ENCODE measurements at places on chromosomes 2 and 18.

DNA sequence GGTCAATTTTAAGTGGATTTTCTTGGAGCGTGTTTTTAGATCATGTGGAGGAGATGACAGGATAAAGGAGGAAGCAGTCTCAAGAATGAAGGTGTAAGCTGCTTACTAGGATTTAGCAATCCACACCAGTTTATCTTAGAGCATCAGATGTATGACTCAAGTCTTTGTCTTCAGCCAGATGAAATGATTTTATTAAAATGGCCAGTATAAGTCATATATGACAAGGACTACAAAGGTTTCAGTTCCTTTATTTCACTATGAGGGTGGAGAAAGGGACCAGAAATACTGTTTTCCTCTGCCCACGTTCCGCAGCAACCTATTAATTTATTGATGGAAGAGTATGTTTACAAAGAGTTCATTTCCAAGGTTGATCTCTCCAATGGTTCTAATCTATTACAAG is 970.5 kb upstream of the SLC39A10 start:
- no peak for DNase-seq

DNA sequence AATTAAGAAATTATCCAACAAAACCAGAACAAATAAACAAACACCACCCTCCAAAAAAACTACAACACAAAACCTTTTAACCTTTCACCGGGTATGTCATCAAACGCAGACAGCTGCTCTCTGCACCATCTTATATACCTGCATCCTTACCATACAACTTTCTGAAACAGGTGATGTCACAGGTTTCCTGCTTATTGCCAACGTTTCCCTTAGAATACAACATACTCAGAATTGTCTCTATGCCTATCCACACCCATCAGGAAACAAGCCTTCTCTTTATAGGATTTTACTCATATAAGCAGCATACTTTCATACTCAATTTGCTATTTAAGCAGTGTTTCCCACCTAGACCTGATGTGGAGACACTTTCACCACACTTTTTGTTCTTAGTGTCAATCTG is 181.0 kb downstream of the DYM start:
- DNase-seq, result no peak

GRCh38 chr2:217736776-217737550 is 265.8 kb downstream of the TNS1 start:
- no peak for DNase-seq

GRCh38 chr2:200736646-200737274 is 75.0 kb upstream of the BZW1 start:
- DNase-seq, result no peak

DNA sequence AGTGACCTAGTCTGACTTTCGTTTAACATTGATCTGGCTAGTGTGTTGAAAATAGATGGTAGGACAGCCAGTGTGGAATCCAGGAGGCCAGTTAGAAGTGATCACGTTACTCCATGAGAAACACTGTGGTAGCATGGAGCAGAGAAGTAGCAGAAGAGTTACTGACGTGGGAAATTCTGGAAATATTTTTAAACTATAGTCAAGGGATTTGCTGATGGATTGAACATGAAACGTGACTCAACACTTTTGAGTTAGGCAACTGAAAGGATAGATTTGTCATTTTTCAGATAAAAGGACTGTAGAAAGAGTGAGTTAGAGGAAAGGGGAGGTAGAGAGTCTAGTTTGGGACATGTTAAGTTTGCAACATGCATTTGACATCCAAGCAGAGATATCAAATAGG is 130.4 kb downstream of the IRS1 start:
- no peak for DNase-seq

DNA sequence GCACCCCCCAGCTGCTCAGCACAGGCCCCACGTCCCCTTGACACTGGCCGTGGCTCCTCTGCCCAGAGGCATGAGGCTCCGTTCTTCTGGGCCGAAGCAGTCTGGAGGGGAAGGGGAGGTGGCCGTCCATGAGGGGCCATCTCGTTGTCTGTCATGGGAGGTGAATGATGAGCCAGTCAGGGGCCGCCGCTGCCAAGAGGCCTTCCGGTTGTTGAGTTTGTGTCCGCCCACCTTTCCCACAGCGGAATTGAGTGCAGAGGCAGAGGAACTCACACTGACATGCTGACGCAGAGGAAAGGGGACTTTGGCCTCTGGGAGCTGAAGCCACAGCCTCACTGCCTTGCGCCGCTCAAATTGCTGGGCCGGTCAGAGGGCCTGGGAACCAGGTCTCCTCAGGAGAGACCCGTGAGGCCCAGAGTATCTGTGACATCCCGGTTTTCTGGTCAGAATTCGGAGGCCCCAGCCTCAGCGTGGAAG is 268.4 kb downstream of the ATAD2B start:
- DNase-seq, result no peak

GRCh38 chr2:1101011-1101782 is 150.5 kb downstream of the SNTG2 start:
- no peak for DNase-seq

GRCh38 chr2:136439064-136439676 is 321.2 kb upstream of the CXCR4 start:
- no peak for DNase-seq

DNA sequence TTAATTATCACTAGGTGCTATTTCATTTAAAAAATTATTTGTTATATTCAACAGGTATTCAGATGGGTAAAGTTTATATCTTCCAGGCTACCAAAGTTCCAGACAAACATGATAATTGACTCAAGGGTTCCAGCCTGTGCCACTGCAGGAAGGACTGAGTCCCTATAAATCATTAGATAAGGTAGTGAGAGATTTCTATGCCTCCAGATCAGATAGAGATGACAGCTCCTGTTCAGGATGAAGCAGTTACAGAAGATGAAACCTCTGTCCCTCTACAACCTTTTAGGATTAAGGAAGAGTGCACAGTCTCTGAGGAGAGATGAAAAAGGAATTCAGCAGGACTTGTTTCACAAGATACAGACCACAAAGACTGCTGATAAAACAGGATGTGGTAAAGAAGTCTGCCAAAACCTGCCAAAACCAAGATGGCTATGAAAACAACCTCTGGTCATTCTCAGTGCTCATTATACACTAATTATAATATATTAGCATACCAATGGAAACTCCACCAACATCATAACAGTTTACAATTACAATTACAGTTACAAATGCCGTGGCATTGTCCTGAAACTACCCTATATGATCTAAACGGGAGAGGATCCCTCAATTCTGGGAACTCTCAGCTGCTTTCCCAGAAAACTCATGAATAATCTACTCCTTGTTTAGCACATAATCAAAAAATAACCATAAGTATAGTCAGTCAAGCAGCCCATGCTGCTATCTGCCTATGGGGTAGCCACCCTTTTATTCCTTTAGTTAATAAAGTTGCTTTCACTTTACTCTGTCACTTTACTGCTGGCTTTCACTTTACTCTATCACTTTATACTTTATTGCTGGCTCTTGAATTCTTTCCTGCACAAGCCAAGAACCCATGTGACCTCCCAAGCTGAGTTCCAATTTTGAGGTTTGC is 288.5 kb downstream of the PDE11A start:
- peak; percentile 22 for DNase-seq

DNA sequence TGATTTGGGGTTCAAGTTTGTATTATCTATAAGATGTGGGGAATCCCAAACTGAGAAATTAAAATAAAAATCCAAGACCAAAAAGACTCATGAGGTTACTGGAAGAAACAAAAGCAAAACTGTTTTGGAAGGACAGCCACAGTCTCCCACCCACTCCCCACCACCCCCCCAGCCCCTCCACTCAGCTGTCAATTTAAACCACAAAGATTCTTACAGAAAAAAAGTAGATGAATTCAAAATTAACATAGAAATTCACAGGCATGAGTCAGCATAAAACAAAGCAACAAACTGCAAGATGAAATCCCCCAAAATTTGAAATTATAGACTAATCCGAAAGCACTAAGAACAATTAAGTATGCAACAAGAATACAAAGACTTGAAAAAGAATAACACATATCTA is 12.1 kb downstream of the MAP4K3 start:
- DNase-seq, result no peak

DNA sequence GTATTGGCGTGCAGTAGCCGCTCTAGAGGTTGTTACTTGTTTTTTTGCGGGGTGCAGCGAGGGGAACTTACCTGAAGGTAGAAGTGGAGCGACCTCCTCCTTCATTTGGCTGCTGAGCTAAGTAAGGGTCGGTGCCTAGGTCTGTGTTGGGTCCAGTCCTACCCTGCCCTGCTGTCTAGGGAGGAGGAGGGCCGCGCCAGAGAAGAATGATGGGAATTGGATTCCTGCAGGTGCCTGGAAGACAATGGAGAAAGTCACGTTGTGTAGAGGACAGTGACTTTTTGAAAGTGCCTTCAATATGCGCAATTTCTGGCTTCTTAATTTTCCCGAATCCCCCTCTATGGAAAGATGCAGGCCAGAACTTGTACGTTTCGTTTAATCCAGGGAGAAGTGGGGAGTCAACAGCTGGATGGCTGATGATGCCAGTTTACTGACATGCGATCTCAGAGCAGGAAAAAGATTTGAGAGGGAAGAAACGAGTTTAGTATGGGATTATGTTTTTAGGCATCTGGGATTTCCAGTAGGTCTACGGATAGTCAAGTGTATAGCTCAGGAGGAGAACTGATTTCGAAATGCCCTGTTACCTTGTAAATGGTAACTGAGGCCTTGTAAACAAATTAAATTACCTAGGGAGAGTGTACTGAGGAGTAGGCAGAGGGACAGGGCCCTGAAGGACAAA is 653 bp downstream of the MRPS9 start:
- no peak for DNase-seq

DNA sequence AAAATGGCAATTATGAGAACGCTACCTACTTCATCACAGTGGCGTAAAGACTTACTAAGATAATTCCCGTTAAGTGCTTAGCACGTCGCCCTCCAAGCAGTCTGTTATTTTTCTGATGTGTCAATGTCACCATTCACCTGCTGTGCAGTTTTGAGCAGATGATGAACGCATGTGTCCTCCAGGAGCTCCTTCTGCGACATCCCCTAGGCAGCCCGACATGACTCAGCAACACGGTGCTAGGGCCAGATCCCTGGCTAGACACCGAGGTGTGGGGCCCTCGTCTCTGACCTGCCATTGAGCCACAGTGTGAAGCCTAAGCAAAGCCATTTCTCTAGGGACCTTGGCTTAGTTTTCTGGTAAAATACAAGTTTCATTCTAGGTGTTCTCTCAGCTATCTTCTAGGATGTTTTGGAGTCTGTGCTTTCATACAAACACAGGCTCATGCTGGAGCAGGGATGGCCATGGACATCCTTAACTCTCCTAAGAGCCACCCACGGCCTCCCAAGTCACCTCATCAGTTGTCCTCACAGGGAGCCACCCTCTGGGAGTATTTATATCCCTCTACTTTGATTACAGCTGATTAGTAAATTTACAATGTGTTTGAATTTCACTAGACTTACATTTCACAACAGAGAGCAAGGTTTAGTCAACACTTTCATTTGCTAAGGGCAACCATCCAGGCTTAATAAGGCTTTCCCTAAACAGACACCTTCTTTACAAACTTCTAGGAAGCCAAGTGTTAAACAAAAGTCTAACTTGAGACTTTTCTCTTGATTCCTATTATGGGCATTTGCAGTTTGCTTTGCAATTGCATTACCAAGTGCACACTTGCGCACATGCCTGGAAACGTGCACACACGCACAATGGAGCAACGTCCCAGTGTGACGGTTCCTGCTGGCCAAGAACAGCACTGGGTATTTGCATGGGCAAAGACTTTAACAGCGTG is 376.8 kb upstream of the ID2 start:
- DNase-seq, result no peak

DNA sequence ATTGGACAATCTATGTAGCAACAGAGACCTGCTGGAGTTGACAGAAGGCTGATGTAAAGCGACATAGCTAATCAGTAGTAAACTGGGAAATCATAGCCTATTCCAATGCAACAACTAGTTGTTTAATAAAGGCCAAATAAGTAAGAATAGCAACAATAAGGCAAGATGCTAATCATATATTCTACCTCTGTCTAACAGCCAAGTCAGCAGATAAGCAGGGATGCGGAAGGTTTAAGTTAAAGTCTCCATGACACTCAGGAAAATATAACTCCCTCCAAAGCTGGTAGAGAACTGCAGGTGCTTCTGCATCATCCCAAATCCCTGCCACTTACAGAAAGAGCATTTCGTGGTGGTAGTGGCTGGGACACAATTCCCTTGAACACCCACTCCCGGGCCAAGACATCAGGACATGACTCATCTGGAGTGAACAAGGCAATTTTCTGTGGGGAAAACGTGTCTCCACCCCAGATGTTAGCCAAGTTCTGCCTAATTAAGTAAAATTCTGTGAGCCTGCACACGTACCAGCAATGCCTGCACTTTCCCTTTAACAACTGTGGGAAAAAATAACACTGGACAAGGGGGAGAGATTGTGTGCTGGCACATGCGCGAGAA is 413.6 kb upstream of the ID2 start:
- no peak for DNase-seq

GRCh38 chr2:69943843-69944525 is 17.4 kb downstream of the ASPRV1 start:
- DNase-seq, result no peak

DNA sequence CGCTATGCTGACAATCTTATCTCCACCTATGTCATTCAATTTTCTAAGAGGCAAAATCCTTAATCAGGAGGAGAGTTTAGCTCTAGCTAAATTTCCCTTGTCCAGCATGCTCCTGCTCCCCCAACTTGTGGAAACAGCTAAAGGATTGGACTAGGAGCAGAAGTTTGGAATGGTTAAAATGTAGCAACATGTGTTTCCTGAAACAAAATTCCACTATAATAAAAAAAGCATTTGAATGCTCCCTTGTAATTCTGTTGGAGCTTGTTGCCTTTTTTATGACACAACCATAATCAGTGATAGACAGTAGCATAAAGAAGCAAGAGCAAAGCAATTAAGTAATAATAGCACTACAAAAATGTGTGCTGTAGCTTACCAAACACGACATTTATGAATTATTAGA is 6.9 kb downstream of the ACTR3 start:
- no peak for DNase-seq

DNA sequence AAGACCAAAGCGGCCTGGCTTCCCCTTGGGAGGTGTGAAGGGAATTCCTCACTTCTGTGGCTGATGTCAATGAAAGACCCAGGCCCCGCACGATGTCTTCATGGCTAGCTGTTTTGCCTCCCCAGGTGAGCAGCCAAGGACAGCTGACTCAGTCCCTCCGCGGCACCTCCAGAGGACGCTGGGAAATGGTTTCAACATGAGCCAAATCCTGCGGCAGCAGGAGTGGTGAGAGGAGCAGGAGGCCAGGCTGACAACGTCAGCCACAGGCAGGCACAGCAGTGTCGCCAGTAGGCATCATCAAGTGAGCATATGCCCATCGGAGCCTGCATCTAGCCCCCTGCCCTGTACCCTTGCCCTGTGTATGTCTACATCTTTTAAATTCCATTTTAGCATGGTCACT is 156.4 kb upstream of the RAB6C start:
- DNase-seq, result no peak

- DNase-seq, result no peak
Observed at GRCh38 chr18:61844726-61845125, 48.1 kb downstream of the RNF152 start.

GRCh38 chr2:7792031-7792651 is 874.9 kb downstream of the RNF144A start:
- no peak for DNase-seq

- DNase-seq, result no peak
Observed at GRCh38 chr2:226181909-226182308, 617.7 kb downstream of the IRS1 start.
